Fibroblast of lung (primary cell): ENCODE measurements at places on chromosomes 7 and 10. TPM values are rescaled to one million over a fixed set of nuclear protein-coding genes. Genes with fewer than 3 reads are reported as not detected.

DNA sequence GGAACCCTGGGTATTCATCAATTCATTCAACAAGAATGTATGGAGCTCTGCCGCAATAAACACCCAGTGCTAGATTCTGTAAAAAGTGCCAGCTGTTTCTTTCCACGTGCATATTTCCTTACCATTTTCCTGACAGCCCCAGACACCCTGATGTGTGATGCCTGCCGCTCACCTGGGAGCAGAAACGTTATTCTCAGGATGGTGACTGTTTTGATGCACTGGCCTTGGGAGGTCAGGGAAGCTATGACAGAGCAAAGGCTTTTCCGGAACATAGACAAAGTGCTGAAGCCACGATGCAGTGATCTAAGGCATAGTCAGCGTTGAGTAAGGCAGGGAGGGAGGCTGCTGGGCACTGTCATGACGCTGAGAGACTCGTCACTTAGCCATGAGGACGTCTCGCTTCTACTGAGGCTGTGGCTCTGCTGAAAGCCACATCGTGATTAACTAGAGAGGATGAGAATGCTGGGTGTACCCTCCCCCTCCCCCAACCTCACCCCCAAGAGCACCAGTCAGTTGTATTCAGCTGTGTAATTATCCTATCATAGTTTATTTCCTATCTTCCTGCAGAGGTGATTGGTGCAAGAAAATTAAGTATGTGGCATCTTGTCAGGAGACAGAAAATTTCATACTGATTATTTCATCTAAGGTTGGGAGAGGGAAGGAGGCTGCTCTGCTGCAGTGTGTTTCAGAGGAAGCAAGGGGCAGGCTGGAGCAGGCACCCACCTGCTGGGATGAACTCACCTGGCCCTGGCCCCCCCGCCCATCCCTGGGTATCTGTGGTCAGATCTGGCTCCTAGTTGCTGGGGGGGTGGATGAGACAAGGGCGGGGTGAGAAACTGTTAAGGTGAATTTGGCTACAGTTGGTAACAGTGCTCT lies 48.8 kb upstream of the SMNDC1 start:
- peak; percentile 95 for DNase-seq

DNA sequence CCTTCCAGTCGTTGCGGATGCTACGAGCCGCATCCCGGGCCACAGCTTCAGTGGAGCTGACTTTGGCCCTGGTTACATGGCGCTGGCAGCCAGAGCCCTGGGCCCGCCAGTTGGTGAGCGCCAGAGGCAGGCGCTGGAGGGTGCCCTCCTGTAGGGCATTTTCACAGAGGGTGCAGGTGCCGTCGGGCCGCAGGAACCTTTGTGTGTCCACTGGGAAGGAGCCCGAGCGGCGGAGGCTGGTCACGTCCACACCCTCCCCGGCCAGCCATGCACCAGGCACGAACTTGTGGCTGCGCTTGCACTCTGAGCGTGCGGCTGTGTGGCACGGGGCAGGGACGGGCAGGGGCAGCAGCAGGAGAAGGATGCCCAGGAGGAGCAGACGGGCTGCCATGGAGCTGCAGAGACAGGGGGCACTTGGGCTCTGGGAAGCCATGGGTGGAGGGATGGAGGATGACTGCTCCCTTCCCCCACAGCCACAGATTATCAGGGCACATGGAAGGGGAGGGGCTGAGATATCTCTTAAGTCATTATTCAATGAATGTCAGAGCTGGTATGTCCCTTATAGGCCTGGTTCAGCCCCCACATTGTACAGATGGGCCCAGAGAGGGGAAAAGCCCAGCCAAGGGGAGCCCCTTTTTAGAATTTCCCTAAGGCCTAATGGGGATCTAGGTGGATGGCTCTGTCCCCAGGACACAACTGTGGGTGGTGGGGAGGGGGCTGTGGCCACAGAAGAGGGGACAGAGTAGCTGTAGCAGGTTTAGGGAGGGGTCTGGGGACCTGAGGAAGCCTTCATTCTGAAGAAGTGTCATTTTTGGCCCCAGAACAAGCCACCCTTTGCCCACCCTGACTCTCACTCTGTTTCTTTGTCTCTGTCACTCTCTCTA lies 1.8 kb downstream of the PRF1 start:
- DNase-seq = no peak

Gene RBP3
- total RNA-seq = not detected in 2 replicates

GRCh38 chr10:71331736-71332135 lies 12.7 kb downstream of the SLC29A3 start:
- no peak for DNase-seq

GRCh38 chr10:58268454-58268945 lies 462 bp upstream of the CISD1 start:
- DNase-seq = no peak

Gene SUV39H2
- 8.1 and 8.5 TPM in 2 replicates for total RNA-seq

DNA sequence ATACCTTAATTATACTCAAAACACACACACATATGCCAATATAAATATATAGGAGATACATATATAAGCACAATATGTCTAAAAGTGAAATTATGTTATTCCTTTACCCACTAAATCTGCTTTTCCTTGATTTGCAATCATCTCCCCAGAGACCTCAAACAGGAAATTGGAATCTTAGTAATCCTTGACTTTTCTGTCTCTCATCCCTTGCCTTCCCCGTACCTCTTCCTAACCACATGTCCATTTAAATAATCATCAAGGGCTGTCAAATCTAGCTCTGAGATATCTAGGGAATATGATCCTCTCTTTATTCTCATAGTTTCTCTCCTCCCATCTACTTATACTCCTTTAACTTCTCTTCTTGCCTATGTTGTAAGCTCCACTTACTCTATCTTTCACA lies 336.6 kb downstream of the HGF start:
- DNase-seq = no peak

DNA sequence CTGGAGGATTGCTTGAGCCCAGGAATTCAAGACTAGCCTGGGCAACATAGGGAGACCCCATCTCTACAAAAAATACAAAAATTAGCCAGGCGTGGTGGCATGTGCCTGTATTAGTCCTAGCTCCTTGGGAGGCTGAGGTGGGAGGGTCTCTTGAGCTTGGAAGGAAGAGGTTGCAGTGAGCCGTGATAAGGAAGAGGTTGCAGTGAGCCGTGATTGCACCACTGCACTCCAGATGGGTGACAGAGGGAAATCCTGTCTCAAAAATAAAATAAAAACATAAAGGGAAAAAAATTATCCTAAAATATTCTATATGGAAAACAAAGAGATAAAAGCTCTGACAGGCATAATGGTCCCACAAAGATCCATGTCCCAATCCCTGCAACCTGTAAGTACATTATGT lies 87.9 kb upstream of the KAT6B start:
- no peak for DNase-seq

DNA sequence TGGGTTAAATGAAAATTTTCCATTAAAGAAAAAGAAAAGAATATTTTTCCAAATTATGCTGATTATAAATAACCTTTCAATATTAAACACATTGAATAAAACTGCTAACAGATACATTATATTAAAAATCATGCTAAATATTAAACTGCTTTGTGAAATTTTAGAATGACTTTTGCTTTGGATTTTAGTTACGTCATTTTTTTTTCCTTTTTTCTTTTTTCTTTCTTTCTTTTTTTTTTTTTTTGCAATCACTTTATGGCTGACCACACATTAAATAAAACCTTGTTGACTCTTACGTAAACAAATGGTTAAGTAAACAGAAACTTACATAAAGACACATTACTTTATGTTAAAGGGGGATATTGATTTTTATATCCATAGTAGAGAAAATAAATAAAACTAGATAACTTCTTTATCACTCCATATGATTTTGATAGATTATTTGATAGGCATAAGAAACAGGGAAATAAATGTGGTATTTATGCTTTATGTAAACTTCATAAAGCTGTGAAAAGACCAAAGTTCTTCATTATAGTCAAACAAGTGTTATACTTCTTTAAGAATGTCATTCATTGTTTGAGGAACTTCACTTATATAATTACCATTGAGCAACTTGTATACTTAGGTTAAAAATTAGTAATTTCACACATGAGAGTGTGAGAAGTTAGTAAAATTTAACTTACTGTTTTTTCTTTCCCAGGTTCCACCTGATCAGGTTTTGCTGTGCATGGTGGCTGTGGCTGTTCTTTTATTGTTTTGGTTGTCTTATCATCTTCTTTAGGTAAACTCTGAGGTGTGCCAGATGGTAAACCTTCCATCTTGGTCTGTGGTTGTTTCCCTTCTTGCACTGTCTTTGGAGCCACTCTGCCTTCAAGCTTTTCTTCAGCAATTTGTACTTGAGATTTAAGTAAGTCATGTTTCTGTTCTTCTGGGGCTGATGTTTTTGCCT lies 197.3 kb downstream of the PCLO start:
- DNase-seq = no peak

Gene PRLHR
- total RNA-seq = not detected in 2 replicates

Gene PRR15
- total RNA-seq = 0.51 TPM in 1 of 2 replicates, not detected in the other

GRCh38 chr10:70348228-70348850 lies 34.1 kb downstream of the LRRC20 start:
- peak; percentile 49 for DNase-seq

GRCh38 chr7:68793513-68793912 lies 804.8 kb upstream of the AUTS2 start:
- DNase-seq = no peak

DNA sequence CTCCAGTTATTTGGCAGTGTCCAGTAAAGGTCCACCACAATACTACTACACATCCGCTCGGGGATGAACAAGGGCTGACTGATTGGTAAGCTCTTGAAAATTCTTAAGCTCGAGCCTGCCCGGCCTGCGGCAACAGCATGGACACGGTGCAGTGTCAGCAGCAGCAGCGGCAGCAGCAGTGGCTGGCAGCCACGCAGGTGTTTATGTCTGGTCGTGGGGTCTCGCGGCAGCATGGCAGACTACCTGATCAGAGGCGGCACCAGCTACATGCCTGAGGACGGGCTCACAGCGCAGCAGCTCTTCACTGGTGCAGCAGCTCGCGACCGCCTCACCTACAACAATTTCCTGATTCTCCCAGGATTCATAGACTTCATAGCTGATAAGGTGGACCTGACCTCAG lies 19.6 kb upstream of the TRIM24 start:
- DNase-seq = no peak

DNA sequence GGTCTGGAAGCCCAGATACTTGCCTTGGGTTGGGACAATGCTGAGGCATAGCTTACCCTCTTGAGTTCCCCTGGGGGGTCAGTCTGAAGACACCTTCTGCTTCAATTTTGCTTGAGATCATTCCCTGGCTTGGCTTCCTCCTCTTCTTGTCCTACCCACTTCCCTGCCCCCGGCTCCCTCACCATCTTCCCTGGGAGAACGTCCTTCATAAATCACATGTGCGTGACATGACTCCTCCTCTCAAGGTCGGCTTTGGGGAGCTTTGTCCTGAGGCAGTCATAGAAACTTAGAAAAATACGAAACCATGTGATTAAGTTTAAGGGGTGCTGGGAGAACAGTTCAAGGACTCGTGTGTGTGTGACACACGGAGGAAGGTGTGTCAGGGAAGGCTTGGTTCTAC lies 122.6 kb downstream of the SH2D4B start:
- DNase-seq = no peak

- DNase-seq = no peak
Measured at GRCh38 chr10:62239994-62240393, 28.6 kb downstream of the RTKN2 start.

DNA sequence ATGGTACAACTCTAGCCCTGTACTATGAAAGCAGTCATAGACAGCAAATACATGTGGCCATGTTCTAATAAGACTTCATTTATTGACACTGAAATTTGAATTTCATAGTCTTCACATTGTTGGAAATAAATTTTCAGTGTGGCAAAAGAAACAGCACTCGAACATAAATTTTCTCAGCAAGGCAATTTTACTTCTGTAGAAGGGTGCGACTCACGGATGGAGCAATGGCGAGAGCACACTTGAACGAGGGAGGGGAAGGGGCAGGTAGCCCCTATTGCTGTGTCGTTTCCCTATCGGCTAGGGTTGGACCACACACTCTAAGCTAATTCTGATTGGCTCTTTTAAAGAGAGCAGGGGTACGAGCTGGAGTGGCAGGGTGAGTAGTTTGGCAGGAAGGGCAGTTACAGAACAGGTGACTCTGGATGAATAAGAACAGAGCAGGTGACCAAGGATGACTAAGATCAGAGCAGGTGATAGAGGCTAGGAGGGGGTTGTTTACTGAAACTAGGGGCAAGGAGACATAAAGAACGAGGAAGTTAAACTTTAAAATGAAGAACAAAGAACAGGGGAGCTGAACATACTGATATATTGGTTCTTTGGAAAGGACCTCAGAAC lies 52.0 kb downstream of the LRRC4 start:
- no peak for DNase-seq

DNA sequence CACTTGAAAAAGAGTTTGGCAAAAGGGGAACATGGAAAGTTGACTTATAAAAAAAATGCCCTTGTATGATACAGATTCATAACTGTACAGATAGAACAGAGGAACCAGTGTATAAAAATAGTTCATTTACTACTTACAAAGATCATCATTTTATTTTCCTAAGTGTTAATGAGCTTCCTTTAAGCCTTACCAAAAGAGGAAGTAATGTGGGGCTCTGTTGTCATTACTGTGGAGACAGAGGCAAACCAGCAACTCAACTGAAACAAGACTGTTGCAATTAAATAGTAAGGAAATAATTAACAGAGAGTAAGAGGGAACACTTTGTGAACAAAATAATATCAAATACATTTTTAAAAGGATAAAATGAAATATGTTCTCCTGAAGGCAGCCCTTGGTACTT lies 526.2 kb upstream of the ADARB2 start:
- no peak for DNase-seq

Gene WDR86
- 0.33 and 1.0 TPM in 2 replicates for total RNA-seq

Gene PRF1
- not detected in 2 replicates for total RNA-seq

Gene SPDYE16
- total RNA-seq = 0.17 and 0.51 TPM in 2 replicates

DNA sequence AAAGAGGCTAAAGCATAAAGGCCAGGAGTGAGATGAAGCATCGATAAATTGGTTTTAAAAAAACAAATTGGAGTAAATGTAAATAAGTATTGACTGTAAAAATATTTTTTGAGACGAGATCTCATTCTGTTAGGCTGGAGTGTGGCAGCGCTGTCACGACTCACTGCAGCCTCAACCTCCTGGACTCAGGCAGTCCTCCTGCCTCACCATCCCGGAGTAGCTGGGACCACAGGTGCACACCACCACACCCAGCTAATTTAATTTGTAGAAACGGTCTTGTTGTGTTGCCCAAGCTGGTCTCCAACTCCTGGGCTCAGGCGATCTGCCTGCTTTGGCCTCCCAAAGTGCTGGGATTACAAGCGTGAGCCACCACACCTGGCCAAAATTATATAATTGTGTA lies 17.8 kb downstream of the HNRNPA2B1 start:
- no peak for DNase-seq

Gene ENTPD7
- total RNA-seq = 13.6 and 28.9 TPM in 2 replicates
